ENCODE measurements at places on chromosomes 16 and 17.
A peak's percentile ranks its signal among the peaks of the same experiment; 100 is the strongest.

- DNase-seq = no peak
Measured at GRCh38 chr16:85180827-85181738, 68.8 kb upstream of the CIBAR2 start.

GRCh38 chr16:28204204-28204603 lies 7.6 kb downstream of the XPO6 start:
- no peak for DNase-seq

DNA sequence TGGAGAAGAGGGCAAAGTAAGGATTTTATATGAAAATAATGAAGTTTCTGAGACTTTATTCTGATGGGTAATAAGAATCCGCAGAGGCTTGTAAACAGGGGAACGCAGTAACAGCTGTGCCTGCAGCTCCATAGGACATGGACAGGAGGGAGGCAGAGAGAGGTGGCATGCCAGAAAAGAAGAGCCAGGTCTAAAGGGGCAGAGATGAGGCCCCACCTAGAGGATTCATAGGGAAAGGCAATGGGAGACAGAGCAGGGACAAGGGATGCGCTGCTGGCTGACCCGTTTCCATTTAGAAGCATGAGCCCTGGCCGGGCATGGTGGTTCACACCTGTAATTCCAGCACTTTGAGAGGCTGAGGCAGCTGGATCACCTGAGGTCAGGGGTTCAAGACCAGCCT lies 340.3 kb upstream of the CDH5 start:
- no peak for DNase-seq

DNA sequence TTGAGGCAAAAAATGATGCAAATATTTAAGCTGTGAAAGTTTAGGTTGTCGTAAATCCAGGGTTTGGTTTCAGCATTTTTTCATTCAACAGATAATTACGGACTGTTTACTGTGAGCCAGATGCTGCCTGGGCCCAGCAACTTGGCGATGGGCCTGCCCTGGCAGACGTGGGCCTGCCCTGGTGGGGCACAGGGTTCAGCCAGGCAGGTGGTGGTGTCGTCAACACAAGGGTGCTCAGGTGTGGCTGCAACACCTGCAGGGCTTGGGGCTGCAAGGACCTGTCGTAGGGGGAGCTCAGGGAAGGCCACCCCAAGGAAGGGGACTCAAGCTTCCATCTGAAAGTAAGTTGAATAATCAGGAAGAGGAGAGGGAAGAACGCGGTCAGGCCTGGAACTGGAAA lies 15.1 kb downstream of the ZC3H18 start:
- DNase-seq = no peak

DNA sequence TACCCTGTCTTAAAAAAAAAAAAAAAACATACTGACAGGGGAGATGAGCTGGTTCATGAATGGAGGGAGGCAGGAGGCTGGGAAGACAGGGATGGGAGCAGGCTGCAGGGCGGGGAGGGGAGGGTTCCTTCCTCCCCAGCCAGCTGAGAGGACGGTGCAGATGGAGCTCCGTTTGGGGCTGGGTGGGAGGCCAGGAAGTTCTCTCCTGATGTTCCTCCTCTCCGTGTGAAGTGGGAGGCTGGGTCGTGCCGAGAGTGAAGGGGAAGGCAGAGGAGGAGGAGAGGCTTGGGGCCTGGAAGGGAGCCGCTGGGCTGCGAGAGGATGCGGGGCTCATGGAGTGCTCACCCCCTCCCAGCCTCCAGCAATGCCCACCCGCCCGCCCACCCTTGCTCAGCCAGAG lies 21.3 kb downstream of the SBK1 start:
- no peak for DNase-seq

DNA sequence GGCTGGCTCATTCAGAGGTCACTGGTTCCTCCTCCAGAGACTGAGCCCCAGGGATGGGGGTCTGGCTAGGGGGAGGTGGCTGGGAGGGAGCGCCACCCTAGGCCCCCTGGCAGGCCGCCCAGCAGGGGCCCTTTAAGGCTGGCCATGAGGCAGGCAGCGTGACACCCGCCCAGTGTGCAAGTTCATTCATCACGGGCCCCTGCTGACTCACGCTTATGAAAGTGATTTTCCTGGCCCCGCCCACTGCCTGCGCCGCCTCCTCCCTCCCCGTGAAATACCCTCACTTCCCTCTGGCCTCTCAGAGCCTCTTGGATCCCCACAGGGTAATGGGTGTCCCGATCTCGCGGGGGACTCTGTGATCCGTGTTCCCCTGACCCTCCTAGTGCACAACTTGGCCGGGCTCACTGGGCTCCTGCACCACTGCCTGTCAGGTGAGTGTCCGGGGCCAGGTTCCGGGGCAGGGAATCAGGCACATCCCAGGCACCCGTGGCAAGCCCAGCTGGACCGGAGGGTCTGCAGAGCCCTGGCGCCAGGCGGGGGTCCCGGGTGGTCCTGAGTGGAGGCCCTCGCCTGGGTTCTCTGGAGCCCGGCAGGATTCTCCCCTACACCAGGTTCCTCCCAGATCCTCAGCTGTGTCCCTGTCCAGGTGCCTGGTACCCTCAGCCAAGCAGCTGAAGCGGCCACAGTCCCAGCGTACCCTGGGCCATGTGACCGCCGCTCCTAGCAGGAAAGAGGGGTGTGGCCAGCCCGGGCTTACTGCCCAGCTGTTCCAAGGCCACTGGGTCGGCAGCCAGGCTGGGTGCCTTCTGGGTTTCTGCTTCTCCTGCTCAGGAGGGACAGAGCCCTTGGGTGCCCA lies at the start of gene OSGIN1:
TSS of gene OSGIN1 (plus strand) at position 301 of the 856 bp plus-strand sequence. CDS start 4,432 bp downstream, outside the sequence.
- peak; percentile 40 for DNase-seq

All from CD4-positive, alpha-beta T cell treated with Interleukin-10 for 1 hour (primary cell).